ENCODE measurements at places on chromosomes 6 and 20.

DNA sequence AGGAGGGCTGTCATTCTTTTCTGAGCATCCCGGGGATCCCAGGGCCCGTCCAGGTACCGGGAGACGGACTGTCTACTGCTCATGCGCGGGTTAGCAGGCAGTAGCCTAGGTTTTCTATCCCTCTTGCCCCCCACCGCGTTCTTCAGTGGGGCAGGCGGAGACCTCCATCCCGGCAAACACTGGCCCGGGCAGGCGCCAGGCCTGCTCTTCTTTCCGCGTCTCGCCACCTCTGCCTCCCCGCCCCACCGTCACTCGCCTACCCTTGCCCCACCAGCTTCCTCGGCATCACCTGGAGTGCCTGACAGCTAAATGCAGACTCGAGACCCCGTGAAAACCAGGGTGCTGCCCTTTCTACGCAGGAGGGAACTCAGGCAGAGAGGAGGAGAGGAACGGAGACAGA is 1937.7 kb upstream of the DEFB115 start:
- no peak for ATAC-seq

- no peak for ATAC-seq
Measured at GRCh38 chr6:225907-226306, 66.4 kb upstream of the DUSP22 start.

DNA sequence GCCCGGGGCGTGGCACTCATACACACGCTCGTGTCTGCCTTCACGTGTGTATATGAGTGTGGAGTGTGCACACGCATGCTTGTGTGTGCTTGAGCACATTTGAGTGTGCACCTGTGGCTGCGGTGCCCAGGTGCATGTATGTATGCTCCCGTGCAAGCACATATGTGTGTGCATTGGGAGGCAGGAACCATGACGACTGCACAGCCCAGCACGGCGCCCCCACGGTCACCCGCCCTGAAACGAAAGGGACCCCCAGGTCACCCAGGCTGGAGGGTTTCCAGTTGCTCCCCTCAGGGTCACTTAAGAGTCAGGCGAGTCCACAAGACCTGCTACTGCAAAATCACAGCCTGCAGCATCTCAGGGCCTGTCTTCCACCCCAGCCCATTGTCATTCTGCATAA is 94.7 kb downstream of the YTHDF1 start:
- ATAC-seq = no peak

GRCh38 chr6:166952121-166952520 is 4.2 kb downstream of the RNASET2 start:
- no peak for ATAC-seq

DNA sequence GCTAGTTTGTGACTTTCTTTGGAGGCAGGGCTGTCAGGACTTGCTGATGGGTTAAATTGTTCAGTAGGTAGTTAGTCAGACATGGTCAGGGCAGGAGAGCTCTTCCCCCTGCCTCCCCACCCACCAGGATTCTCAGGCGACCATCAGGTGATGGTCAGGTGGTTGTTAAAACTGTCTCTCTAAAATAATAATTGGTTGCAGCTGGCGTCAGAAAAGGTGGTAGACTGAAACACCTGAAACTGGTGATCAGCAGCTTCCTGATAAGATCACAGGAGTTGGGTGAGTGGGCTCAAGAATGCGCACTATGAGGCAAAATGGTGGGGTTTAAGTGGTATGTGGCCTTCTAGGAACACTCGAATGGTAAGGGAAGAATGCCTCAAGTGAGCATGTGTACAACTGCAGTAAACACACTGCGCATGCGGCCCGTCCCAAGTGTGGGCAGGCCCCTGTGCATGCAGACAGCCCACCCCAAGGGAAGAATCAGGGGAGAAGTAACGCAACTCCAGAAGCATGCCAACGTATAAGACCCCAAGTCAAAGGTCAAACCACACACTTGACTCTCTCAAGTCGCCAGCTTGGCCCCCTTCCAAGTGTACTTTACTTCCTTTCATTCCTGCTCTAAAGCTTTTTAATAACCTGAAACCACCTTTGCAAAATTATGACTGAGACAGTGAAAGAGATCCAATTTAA is 7.9 kb upstream of the BLCAP start:
- no peak for ATAC-seq

- no peak for ATAC-seq
Measured at GRCh38 chr6:130742131-130742681, 85.0 kb upstream of the SMLR1 start.

DNA sequence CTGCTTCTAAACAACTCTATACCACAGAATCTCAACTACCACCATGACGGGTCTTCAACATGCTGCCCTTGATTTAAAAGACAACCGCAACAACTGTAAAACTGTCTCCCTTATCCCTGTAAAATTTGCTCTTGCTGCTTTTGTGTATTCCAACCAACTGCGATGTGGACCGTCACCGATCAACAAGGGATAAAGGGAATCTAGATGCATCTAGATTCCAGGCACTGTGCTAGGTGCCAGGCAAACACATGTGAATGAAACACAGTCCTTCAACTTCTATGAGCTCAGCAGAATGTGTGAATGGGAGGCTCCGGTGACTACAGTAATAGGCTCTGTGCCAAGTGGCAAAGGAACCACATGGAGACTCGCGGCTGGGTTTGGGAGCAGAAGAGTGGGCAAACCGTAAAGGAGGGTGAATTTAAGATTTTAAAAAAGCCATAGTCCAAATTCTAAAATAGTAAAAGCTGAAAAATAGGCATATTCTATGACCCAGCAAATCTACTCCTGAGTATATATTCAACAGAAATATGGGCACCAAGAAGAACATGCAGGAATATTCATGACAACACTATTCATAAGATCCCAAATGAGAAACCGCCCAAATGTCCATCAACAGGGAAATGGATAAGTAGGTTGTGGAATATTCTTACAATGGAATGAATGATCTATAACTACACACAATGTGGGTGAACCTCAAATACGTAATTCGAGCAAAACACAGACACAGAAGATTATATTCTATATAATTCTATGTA is 3.7 kb upstream of the PRND start:
- no peak for ATAC-seq

DNA sequence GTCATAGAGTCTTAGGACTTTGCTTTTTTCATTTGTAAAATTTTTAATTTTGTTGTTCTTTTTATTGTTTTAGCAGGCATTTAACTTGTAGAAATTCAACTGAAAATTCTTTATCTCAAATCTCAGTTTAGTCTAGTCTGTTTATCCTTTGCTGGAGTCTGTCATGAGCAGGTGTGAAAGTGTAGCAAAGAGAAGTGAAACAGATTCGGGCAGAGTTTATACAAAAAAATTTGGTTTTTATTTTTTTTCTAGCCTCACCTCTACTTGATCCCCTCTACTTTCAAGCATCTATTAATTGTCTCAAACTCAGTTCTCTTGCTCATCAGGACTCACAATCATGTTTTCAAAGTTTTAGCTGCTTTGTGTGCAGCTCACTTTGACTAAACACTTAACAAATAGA is 655.2 kb downstream of the HDGFL1 start:
- no peak for ATAC-seq

- ATAC-seq = no peak
Measured at GRCh38 chr20:61508301-61509096, 256.4 kb downstream of the CDH4 start.

DNA sequence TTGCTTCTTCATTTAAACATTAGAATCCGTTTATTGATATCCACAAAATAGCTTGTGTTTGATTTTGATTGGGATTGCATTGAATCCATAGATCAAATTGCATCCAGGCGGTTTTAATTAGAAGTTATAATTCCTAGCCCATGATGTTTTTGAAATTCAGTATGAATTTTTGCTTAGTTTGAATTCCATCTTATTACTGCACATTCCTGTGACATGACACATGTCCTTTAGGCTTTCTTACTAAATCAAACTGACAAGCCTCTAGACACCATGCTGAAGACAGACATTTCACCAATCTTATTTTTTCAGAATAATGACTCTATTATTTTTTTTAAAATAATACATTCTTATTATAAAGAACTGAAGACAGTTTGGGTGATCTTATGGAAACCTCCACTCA is 21.4 kb upstream of the PI16 start:
- ATAC-seq = no peak

- no peak for ATAC-seq
Measured at GRCh38 chr6:40882323-40882997, 156.6 kb downstream of the UNC5CL start.

GRCh38 chr6:162612613-162613012 is 115.0 kb downstream of the PRKN start:
- ATAC-seq = no peak

DNA sequence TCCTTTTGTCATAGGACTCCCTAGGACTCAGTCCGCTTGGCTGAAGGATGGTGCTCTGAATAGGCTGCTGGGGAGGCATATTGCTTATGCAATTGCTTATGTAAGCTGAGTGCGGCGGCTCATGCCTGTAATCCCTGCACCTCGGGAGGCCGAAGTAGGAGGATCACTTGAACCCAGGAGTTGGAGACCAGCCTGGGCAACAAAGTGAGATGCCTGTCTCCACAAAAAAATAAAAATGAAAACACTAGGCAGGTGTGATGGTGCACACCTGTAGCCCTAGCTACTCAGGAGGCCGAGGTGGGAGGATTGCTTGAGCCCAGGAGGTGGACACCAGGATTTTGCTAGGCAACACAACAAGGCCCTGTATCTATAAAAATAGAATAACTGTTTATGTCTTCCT is 81.3 kb downstream of the EYA2 start:
- no peak for ATAC-seq

- no peak for ATAC-seq
Measured at GRCh38 chr6:127177030-127177922, 58.8 kb downstream of the RSPO3 start.

GRCh38 chr6:88914180-88914579 is 49.2 kb downstream of the RNGTT start:
- no peak for ATAC-seq

DNA sequence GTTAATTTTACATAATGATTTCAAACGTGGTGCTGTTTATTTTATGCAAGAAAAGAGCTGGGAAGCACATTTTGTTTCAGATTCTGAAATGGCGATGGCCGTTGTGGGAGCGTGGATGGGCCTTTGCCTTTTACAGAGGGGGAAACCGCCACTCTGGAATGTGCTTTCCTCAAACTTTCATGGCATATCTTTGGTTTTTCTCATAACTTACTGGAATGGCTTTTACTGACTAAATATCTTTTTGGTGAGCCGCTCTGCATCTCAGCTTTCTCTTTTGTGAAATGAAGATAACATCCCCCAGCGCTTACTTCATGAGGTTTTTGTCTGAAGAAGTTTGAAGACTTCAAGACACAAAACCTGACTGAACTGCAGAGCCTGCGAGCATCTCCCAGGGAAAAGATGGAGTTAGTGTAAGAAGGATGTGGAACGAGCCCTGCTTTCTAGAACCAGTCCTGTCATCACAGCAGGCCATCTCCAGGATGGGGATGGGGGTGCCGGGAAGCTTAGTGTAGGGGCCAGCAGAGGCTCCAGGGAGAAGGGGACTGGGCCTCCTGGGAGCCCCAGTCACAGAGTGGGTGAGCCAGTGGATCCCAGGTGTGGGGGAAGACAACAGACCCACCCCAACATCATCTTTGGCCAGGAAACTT is 61.8 kb upstream of the TIAM2 start:
- ATAC-seq = no peak

- ATAC-seq = no peak
Measured at GRCh38 chr6:142925575-142926110, 19.3 kb downstream of the HIVEP2 start.

GRCh38 chr6:105620878-105621277 is 218.0 kb upstream of the PREP start:
- no peak for ATAC-seq

DNA sequence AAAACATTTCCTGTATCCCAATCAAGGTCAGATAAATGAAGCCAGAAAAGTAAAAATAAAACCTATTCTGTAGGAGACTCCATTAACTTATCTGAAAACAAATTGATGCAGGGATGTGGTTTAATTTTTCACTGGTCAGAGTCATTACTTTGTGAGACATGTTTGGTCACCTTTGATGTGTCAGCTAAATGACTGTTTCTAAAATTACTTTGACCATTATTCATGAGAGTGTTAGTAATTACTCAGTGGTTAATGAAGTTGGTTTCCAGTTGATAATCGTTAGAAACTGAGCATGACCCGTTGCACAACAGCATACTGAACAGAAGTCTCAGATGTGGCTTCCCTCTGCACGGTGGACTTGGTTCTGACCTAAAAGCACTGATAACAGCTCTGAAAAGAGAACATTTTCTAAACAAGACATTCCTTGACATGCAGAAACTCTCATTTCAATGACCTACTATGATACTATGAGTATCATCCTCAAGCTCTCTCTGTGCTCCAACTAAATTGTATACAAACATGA is 410.5 kb upstream of the RNF217 start:
- no peak for ATAC-seq

- no peak for ATAC-seq
Measured at GRCh38 chr20:13703265-13703664, 64.5 kb upstream of the TASP1 start.

DNA sequence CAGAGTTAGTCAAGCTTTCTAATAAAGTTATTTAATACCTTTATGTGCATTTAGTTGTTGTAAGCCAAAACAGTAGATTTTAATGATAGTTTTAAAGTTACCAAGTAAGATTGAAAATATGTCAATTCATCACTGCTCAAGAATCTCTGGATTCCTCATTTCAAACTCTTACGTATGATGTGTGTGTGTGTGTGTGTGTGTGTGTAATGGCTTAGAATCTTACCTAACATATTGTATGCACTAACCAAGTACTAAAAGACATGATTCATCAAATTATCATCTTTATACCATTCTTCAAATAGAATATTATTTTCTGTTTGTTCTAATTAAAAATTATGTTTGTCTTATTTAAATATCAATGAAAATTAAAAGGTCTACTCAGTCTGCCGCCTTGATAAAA is 41.5 kb upstream of the ZNF337 start:
- no peak for ATAC-seq

DNA sequence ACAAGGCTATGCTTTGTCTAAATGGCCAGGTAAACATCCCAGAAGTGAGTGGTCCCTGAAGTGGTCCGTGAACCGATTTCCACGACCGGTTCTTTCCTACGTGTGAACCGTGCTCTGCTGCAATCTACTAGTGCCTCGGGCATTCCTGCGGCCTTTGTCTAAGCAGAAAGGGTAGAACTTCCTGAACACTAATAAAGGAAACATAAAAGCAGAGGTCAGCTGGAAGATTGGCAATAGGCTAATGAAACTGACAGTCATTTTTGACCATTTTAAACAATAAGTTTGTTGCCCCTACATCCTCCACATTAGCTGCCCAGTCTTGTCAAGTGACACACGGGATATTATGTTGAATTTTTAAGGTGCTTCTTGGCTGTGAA is 410.0 kb downstream of the PLCB1 start:
- ATAC-seq = no peak

DNA sequence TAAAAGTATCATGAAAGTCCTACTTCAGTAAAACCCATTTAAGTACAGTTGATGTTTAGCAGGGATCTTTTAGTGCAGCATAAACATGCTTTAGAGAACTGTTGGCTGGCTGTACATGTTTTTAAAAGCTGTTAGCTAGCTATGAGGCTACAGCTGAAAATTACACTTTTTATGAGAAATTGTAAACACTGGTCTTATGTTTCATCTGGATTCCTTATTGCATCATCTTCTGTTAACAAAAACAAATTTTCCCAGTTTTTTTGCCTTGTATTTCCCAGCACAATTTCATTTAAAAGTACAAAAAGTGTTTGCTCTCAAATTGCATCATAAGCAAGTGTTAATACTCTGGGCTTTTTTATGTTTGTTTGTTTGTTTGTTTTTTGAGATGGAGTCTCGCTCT is 18.3 kb upstream of the HLA-E start:
- ATAC-seq = no peak

Measured in esophagus mucosa (tissue), 1 donor.